ENCODE measurements at places on chromosomes 3 and 15.

- DNase-seq = no peak
These were observed 134.3 kb upstream of the LRRN1 start for GRCh38 chr3:3664935-3665334.

- DNase-seq = no peak
These were observed 55.0 kb downstream of the CLASP2 start for GRCh38 chr3:33663042-33663441.

DNA sequence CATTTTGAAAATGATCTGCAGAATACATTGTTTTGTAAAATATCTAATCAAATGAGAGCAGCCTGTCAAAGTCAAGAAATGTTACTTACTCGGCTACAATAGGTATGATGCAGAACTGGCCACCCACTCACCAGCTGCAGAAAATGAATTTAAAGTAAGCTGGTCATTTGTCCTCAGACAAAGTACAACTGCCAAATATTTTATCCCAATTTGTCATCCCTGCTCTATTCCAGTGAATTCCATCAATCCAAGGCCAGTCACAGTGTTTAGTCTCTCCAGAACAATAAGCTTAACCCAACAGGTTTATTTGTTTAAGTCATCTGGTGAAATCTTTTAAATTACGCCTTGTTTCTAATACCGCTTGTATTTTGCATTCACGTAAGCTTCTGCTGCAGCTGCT is 46.6 kb upstream of the TCF12 start:
- peak; percentile 43 for DNase-seq

GRCh38 chr15:82750831-82751180 is 41.1 kb upstream of the AP3B2 start:
- no peak for DNase-seq

- DNase-seq = no peak
These were observed 701.4 kb downstream of the FHIT start for GRCh38 chr3:60549863-60550262.

DNA sequence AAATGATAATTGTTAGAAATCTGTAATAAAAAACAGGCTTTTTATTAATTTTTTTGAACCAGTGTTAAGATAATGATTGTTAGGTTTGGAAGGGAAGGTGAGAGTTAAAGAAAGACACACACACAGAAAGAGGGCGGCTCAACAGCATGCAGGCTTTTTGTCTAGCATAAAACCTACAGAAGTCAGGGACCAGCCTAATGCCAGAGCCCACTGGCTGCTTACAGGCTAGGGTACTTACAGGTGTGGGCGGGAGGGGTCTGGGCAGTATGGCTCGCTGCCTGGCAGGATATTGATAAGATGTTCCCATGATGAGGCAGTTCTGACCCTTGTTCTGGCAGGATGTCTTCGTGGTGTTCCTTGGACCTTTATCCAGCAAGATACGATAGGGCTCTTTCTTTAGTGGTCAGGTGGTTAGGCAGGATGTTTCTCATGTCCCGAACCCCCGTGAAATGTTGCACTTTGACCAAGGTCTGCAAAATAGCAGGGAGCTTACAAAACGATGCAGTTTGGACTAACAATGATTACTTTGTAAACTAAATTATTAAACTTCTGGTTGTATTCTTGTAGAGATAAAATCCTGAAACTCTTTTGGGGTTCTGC is 84.7 kb downstream of the DCUN1D1 start:
- DNase-seq = no peak

- DNase-seq = no peak
These were observed 56.2 kb downstream of the AAGAB start for GRCh38 chr15:67198157-67198754.

- DNase-seq = no peak
These were observed 179.2 kb downstream of the CLSTN2 start for GRCh38 chr3:140113996-140114788.

DNA sequence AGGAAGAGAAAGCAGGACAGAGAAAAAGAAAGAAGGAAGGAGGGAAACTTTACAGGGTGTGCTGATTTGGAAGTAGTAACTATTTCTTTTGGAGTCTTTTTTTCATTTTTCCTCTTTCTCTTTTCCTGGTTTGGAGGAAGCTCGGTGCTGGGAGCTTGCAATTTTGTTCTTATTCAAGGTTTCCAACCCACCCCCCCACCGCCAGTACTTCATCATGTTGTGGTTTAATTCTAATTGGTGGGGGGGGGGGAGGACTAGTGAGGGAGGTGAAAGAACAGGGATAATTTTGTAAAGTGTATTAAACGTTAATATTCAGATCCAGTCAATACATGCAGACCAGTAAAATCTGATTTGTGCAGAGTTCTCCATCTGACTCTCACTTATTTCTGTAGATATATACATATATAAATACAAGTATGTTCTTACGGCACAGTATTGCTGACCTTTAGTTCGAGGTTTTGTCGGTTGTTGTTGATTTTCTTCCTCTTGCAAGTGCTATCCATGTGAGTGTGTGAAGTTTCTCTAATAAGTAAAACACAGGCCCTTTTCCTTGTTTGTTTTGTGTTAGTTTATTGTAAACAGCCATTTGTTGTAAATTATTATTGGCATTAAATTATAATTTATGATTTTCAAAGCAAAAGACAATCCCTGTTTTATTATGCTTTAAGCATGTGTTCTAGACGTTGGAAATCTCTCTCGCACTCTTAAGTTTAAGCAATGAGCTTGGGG is 9.3 kb downstream of the NR2F2 start:
- peak; percentile 30 for DNase-seq

DNA sequence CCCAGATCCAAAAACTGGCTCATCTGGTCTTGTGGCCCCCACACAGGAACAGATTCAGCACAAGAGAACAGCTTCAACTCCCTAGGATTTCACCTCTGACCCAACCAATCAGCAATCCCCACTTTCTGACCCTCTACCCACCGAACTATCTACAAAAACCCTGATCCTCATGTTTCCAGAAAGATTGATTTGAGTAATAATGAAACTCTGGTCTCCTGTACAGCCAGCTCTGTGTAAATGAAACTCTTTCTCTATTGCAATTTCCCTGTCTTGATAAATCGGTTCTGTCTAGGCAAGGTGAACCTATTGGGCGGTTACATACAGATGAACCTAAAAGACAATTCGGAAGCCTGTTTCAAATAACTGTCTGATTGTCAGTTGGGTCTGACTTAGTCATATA is 847.6 kb upstream of the ALCAM start:
- DNase-seq = no peak

DNA sequence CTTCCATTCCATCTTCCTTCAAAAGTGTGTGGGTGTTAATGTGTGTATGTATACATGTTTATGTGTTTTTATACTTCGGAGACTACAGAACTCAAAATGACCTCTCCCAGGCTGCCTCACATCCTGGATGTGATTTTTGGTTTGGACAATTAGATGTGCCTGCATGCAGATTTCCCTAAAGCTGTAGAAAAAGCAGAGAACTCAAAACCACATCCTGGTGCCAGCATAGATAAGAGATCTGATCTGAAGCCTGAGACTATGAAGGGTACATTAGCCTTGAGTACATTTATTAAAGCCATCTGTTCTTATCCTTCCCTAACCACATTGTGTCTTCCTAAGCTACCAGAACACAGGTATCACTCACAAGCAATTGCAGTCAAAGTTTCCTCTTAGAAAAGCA is 319.4 kb upstream of the RASGRP1 start:
- peak; percentile 75 for DNase-seq

GRCh38 chr3:124619887-124620599 is 110.2 kb upstream of the UMPS start:
- DNase-seq = no peak

- no peak for DNase-seq
These were observed 78.4 kb upstream of the RASGRF1 start for GRCh38 chr15:79168922-79169456.

GRCh38 chr3:46978985-46979944 is at the start of gene NBEAL2:
NBEAL2 (plus strand) TSS chr3:46979666; CDS start chr3:46979862, 196 bp downstream.
- DNase-seq = peak; percentile 73
